ENCODE measurements at places on chromosomes 5 and 9.

- DNase-seq: no peak
Measured at GRCh38 chr9:76594764-76595424, 135.9 kb downstream of the GCNT1 start.

GRCh38 chr5:158039441-158039840 is 180.5 kb upstream of the CLINT1 start:
- no peak for DNase-seq

DNA sequence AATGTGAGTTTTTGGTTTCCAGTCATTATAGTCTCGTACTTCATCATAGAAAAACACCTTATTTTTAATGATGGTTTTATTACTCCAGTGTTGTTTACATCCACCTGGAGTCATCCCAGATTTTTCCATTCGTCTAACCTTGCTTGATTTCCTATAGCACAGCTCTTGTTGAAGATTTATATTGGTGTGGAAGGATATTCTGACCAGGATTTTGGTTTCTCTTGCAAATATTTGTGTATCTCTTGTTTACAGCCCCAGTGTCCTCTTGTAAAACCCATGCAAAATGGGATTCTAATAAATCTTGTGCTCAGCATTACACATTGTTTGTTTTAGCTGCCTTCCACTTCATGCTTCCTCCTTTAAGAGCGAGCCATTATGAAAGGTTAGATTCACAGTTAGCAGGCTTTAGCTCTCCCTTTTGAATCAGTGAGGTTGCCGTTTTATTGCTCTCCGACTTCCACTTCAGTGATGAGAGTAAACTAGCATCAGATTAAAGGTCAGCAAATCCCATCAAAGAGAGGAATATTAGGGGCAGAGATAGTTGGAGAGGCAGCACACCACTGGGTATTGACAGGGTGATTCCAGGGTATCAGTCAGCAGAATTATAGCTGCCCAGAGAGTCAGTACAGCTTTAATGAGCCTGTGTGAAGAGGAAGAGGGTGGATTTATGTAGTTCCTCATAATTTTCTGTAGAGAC is 157.1 kb downstream of the PBX3 start:
- DNase-seq: no peak

DNA sequence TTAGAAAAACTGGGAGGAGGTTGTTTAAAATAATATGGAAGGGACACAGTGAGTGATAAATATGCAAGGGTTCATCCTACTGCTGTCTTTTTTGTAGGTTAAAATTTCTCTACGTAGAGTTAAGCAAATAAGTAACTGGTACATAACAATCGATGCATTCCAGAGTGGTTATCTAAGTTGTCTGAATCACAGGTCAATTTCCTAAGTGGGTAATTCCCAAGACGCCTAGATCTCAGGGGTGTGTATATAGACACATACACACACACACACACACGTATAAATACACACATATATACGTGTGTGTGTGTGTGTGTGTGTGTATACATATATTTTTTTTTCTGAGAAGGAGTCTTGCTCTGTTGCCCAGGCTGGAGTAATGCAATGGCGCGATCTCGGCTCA is 22.3 kb downstream of the CAAP1 start:
- DNase-seq: no peak

- DNase-seq: no peak
Measured at GRCh38 chr5:41735213-41735612, 135.0 kb downstream of the OXCT1 start.

DNA sequence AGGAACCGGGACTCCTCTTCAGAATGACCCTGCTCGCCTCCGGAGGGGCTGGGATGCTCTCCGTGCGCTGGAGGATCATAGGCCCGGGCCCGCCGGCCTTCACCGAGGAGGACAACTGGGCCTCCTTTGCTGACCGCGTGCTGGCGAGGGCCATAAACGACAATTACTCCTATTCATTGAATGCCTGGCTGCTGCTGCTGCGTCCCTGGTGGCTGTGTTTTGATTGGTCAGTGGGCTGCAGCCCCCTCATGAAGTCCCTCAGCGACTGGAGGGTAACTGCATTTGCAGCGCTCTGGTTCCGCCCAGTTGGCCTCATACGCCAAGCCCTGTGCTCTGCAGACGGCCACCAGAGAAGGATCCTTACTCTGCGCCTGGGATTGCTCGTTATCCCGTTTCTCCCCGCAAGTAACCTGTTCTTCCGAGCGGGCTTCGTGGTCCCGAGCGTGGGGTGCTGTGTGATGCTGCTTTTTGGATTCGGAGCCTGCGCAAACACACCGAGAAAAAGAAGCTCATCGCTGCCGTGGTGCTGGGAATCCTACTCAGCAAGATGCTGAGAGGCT is 16.6 kb downstream of the OR2V1 start:
- DNase-seq: no peak

DNA sequence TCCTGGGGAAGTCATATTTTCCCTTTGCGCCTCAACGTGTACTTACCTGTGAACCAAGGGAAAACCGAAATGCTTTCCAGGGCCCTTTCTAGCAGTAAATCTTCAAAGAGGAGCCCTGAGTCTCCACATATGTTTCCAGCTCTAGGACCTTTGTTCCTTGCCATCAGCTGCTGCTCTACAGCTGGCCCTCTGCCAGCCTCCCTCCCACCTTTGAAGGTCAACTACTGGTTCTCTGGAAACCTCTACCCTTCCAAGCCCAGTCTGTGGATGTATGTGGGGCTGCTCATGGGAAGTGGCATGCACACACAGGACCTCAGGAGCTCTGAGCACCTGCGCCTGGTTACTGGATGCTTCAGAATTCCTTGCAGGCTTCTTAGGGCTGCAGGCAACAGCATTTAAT is 117.2 kb downstream of the PSD2 start:
- no peak for DNase-seq
